ENCODE measurements at places on chromosomes 16 and 17.
A peak's percentile ranks its signal among the peaks of the same experiment; 100 is the strongest.

DNA sequence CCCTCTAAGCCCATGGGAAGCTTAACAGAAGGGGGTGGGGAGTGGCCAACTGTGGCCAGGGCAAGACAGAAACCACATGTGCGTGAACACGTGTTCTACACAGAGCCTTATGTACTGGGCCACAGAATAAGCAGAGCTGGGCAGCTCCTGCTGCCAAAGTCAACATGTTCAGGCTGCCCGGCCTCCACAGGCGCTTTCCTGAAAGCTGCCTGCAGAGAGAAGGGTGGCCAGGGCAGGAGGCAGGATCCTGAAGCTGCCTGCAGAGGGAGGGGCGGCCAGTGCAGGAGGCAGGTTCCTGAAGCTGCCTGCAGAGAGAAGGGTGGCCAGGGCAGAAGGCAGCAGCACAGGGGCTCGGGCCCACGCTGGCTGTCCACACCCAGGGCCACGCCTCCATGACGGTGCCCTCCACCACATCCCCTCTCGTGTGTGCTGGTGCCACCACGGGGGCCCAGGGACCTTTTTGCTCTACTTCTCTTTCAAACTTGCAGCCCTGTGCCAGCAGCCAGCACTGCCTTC lies 79.5 kb downstream of the ANKRD11 start:
- peak; percentile 48 for DNase-seq

GRCh38 chr16:48395375-48395774 lies 10.2 kb upstream of the SIAH1 start:
- no peak for DNase-seq

DNA sequence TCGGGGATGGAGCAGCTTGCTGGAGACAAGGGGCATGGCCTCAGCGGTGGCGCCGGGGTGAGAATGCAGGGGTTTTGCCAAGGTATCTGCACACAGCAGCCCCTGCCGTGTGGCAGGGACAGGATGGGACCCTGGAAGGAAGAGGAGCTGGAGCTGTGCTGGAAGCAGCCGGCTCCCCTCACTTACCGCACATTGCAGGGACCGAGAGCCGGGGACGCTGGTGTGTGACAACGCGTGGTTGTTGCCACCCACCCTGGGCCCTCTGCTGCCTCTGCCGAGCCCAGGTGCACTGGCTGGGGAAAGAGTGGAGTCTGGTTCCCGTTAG lies 3.0 kb downstream of the NUBP2 start:
- no peak for DNase-seq

GRCh38 chr16:81445966-81446906 lies 1.6 kb downstream of the CMIP start:
- DNase-seq, result peak; percentile 51

DNA sequence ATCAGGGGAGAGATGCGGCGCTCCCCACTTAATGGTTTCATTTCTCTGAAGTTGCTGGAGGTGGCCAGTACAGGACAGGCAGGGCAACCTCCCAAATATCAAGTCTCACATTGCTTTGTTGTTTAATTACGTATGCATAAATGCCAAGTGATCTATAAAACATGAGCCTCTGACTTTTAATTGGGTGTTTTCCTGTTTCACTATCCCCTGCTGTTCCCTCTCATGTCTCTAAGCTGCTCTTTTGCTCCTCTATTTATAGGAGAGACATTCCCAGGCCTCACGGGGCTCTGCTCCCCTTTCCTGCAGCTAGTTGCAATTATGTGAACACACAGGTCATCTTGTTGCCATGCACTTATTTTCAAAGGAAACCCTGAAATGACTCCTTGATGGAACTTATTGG lies 1173.5 kb upstream of the GOT2 start:
- DNase-seq, result no peak

- DNase-seq, result no peak
Measured at GRCh38 chr17:8909586-8910270, 42.3 kb upstream of the PIK3R6 start.

GRCh38 chr16:86886651-86887050 lies 308.3 kb downstream of the FOXL1 start:
- no peak for DNase-seq

GRCh38 chr17:40538936-40539705 lies 26.2 kb downstream of the CCR7 start:
- DNase-seq, result peak; percentile 20

DNA sequence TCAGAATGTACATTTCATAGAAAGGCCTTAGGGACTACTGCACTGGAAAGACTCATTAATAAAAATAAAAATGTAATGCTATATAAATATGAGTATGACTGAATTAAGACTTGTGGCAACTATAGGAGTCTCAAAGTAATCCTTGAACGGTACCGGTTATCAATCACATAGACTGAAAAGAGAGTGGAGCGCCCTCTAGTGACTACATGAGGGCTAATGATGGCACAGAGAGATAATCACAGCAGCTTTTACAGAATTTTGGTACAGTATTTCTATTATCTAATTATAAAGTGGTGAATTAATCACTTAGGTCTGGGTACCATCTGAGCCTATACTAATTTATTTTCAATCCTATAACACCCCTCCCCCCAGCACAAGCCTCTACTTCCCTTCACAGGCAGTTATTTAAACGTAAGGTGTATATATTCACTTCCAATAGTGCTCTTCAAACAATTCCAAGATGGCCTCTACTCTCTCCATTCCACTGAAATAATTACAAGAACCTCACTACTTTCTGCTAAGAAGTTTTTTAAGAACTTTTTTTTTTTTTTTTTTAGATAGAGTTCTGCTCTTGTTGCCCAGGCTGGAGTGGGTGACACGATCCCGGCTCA lies 40.7 kb upstream of the ANKFY1 start:
- peak; percentile 71 for DNase-seq

GRCh38 chr16:709566-710499 lies 4.2 kb upstream of the FBXL16 start:
- DNase-seq, result no peak

All from activated naive CD4-positive, alpha-beta T cell treated with anti-CD3 and anti-CD28 coated beads, Interleukin-2, amount 10 ng/mL, durations not matched to agents 7 days and 5 days (primary cell).